ENCODE measurements at places on chromosomes 2 and 18.

DNA sequence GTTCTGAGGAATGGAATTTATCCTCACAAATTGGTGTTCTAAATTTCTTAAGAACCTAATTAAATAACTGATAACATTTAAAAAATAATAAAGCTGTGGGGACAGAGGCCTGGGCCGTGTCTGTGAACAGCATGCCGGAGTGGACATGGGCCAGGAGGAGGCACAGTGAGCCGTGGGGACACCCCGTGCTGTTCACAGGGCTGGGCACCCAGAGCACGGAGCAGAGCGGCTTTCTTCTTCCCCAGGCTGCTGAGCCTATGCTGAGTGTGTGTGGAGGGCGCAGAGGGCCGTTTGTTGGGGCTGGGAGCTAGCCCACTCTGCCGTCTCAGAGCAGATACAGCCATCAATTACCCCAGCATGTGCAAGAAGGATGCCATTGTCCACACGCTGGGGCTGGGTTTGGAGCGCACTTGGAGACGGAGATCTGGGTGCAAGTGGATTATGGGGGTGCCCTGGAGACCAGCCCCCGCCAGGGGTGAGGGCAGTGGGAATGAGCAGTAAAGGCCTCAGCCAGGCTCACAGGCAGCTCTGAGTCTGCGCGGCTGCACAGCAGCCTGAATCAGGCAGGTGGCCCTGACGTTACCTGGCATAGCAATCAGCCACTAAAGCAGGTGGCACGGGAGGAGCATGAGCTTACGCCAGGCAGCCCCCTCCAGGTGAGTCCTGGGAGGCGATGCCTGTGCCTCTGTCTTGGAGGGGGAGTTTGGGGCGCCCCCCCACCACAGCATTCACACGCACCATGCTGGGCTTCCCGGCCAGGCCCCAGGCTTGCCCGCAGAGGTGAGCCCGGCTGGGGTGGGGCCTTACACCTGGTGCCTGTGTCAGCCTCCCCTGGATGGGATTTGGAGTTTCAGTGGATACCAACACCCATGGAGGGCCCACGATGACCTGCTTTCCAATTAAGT is 52.1 kb upstream of the SLC66A3 start:
- DNase-seq: no peak

- no peak for DNase-seq
Measured at GRCh38 chr2:177712462-177712861, 319.9 kb downstream of the AGPS start.

DNA sequence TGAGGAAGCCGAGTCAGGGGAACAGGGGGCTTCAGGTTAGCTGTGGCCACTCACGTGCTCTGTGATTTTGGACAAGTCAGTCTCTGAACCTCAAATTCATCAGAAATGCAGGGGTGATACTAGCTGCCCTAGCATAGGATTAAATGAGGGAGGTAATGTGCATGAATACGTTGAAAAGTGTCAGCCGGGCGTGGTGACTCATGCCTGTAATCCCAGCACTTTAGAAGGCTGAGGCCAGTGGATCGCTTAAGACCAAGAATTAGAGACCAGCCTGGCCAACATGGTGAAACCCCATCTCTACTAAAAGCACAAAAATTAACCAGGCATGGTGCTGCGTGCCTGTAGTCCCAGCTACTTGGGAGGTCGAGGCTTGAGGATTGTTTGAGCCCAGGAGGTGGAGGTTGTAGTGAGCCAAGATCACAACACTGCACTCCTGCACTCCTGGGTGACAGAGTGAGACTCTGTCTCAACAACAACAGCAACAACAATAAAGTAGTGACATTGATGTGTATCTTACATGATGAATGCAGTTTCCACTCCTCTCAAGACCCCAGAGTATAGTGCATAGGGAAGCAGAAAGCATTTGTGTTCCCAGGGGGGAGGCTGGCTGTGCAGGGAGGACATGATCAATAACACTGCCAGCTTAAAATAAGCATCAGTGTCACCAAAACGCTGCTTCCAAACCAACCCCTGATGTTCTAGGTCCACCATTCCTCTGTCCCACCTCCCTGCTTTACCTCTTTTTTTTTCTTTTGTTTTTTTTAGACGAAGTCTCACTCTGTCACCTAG is 68.8 kb downstream of the HNRNPLL start:
- DNase-seq: no peak

DNA sequence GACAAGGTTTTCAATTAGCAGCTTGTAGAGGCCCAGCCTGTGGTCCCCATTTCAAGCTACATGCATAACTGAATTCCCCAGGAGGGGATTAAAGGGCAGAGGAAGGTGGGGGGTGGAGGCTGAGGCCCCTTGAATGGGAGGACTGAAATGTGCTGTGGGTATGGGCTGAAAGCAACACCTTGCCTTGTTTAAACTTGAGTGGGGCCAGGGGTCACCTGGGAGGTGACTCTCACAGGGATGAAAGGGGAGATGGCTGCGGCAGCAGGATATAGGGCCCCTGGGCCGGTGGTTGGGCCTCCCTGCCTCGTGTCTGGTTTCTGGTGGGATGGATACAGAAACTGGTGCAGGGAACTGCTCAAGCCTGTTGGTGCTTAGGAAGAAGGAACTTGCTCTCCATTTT is 225.9 kb upstream of the SPRED2 start:
- no peak for DNase-seq

- DNase-seq: no peak
Measured at GRCh38 chr18:1078301-1078700, 173.6 kb downstream of the ADCYAP1 start.

- no peak for DNase-seq
Measured at GRCh38 chr2:74093840-74094239, 53.9 kb downstream of the BOLA3 start.

- no peak for DNase-seq
Measured at GRCh38 chr2:56647997-56648396, 464.2 kb downstream of the CCDC85A start.

GRCh38 chr2:68742626-68743415 is 8.2 kb downstream of the ARHGAP25 start:
- no peak for DNase-seq

DNA sequence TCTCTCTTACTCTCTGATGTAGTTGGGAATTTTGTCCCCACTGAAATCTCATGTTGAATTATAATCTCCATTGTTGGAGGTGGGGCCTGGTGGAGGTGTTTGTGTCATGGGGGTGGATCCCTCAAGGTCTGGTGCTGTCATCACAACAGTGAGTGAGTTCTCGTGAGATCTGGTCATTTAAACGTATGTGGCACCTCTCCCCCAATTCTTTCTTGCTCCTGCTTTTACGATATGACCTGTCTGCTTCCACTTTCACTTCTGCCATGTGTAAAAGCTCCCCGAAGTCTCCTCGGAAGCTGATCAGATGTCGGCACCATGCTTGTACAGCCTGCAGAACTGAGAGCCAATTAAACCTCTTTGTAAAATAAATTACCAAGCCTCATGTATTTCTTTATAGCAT is 337.8 kb upstream of the CDH2 start:
- no peak for DNase-seq

DNA sequence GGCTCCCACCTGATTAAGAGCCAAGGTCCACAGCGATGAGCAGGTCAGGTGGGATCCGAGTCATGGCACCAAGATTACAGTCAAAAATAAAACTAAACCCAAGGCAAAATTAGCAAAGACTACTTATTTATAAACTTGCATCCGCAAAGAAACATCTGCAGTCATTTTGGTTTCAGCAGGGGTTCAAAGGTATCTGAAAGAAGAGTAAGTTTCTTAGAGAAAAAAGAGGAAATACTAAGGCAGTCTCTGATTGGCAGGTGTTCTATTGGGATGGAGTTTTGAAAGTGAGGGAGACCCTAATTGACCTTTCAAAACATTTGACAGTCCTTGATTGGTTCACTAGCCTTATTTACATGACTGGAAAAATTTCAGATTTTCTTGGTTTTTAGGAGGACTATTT is 11.0 kb upstream of the PLB1 start:
- DNase-seq: no peak

DNA sequence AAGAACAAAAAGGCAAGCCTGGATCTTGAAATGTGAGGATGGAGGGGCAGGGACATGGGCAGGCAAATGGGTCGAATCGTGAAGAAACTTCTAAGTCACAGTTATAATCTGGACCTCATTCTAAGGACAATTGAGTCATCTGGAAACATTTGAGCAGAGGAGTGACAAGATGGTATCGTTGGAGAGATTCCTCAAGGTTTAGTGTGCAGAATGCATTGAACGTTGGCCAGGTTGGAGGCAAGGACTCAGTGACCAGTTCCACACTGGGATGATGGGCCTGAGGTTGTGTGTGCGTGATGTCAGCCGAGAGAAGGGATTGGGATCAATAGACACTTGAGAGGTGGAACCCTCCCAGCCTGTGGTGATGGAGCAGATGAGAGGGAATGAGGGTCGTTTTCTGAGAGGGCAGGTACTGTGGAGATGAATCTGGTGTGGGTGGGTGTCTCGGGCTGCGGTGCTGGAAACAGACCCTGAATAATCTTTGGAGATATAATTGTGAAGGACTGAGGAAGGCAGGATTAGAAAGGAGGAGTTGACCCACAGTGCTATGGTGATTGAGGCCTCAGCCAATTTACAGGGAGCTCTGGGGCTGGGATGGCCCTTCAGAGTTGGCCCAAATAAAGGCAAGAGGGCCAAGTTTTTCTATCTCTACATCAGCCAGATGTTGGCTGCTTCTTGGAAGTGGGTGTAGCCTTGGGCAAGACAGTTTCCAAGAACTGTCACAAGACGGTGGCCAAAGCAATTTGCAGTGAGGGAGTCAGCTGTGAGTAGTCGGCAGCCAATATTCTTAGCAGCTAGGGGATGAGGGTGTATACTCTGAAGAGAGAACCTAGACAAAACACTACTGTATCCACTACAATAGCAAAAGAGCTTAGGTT is 5.8 kb upstream of the ZNF532 start:
- DNase-seq: no peak

DNA sequence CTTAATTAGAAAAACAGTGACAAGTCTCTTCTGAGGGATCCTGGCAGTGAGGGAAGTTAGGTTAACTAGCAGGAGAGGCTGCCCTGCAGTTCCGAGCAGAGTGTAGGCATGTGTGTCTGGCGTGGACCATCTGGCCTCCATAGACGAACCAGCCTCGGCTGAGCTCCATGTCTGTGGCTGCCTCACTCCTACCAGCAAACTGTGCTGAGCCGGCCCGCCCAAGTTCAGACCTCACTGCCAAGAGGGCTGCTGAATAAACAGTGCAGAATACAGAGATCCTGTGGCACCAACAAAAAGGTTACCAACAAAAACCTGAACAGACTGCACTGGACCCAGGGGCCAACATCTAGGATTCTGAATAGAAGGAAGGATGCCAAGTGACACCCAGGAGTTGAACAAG is 27.3 kb downstream of the INO80C start:
- no peak for DNase-seq

- DNase-seq: no peak
Measured at GRCh38 chr2:142981069-142981378, 103.6 kb downstream of the KYNU start.

DNA sequence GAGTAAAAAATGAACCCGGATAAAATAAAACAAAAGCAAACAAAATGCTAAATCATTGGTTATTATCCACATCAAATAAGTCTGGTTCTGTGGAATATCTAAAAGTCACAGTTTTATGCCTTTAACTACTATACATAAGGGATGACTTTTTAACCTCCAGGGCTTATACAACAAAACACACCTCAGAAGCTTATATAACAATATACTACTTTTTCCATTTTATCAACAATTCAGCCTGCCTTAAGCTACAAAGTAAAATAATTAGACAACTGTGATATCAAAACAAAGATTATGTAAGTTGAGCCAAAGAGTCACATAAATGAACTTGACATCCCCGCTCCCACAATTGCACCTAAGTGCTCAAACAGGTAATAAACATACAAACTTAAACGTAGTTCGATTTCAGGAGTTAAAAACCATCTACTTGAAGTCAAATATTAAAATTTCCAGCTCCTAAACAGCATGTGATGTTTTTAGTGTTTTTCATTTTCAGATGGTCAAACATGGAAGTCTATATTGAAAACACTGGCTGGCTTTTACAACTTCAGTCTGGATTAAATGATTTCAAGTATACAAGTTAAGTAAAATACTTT is 54.7 kb downstream of the ATIC start:
- DNase-seq: no peak

DNA sequence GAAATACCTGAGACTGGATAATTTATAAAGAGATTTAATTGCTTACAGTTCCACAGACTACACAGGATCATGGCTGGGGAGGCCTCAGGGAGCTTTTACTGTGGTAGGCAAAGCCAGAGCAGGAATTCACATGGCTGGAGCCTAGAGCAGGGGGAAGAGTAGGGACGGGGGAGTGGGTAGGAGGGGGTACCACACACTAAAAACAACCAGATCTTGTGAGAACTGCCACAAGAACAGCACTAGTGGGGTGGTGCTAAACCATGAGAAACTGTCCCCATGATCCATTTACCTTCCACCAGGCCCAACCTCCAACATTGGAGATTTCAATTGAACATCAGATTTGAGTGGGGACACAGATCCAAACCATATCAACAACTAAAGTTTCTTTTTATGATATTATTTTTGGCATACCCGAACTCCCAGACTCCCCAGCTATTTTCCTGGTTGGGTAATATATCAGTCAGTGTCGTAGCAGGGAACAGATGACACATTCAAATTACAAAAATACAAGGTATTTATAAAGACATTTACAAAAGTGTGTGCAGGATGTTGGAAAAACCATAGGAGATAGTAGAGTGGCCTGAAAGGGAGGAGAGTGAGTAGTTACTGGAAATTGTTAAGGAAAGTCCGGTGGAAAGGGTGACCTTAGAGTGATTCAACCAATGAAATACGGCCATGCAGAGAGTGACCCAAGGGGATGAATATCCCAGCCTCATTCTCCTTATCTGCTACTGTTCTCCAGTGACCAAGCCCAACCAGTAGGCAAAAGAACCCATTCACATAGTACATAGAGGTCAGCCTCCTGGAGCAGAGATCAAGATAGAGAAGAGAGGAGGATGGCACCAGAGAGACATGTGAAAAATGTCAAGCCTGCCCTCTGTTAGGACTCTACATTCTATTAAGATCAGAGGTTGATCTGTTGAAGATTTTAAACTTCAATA is 8.8 kb downstream of the RPL37A start:
- DNase-seq: no peak

DNA sequence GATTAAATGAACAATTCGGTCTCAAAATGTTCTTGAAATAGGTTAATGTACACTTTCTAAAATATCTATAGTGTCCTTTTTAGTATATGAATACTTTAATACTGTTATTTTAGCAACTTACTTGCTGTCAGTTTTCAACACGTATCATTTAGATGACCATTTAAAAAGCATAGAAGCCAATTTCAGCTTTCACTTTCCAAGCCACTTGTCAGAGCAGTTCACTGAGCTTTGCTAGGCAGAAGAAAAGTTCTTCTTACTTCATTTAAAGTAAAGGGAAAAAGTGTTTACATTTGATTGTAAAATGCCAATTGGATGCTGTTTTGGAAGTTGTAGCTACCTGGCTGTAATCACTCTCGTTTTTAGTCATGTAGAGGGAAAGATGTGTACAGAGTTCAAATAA is 126.0 kb downstream of the KCNH7 start:
- no peak for DNase-seq

DNA sequence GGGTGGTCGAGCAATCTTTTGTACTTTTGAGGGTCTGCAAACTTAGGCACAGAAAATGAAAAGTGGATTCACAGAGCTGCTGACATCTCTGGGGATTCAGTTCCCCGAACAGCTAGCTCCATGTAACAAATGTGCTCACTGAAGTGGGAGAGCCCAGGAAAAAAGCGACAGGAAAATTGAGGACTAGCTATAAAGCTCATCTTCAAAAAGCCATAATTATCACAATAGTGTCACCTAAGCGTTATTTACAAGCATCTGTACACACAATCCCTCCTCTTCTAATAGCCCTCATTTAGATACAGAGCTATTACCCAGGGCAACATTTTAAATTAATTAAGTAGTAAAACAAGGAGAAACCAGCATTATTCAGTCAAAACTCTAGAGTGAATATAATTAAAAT is 36.1 kb downstream of the RNF152 start:
- DNase-seq: no peak

All from activated CD4-positive, alpha-beta T cell treated with anti-CD3 and anti-CD28 coated beads, Interleukin-2, amount 50 U/mL, for 4 hours (primary cell).